ENCODE measurements at places on chromosomes 13 and 19. TPM values are rescaled to one million over a fixed set of nuclear protein-coding genes. Genes with fewer than 3 reads are reported as not detected.

Gene SMG9
- total RNA-seq, result 6.2 TPM

Gene MAP4K1
- 1.8 TPM for total RNA-seq

Gene MEDAG
- total RNA-seq, result 0.05 TPM

Gene ZNF418
- 3.1 TPM for total RNA-seq

Gene CCNE1
- 19.5 TPM for total RNA-seq

GRCh38 chr19:16850133-16850532, 20.9 kb downstream of the SIN3B start:
- H3K4me1 ChIP-seq, result no peaks in the 10 kb centered on the region
- H3K27ac ChIP-seq, result no peak overlapping the region
- DNase-seq, result no peak
- no peak overlapping the region for H3K4me3 ChIP-seq
- peaks cover 77% of the 10 kb centered on the region for H3K36me3 ChIP-seq

DNA sequence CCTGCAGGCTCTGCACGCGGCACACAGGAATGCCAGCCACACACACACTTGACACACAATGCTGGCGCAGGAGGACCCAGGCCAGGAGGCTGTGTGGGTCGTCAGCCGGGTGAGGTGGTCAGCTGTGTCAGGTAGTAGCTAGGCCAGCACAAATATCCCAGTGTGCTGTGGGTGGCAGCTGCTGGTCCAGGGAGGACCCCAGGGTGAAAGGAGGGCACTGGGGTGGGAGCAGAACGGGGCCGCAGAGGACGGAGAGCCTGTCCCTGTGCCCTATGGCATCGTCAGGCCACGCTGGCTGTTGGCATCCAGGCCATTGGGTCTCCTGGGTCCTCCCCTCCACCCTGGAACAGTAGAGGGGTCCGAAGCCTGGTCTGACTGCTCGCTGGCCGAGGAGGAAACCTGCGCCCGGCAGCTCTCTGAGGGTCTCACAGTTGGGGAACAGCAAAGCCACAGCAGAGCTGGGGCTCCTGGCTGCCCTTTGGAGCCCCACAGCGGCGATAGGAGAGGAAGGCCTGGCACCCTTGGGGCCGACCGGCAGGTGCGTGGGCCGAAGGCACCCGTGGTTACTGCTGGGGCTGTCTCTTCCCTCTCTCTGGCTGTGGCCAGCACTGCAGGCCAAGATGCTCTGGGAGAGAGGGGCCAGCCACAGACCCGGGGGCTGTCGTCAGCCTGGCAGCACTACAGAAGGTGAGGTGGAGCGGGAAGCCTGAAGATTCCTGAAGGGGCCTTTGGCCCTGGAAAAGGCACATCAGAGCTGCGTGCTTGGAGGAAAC, 27.3 kb downstream of the C13orf46 start:
- H3K27ac ChIP-seq, result no peak overlapping the region
- peaks cover 1% of the 10 kb centered on the region for H3K4me1 ChIP-seq
- no peaks in the 10 kb centered on the region for H3K27me3 ChIP-seq

- H3K27ac ChIP-seq, result no peak overlapping the region
- no peaks in the 10 kb centered on the region for H3K36me3 ChIP-seq
- DNase-seq, result no peak
- H3K4me1 ChIP-seq, result no peaks in the 10 kb centered on the region
- H3K4me3 ChIP-seq, result no peak overlapping the region
- H3K27me3 ChIP-seq, result no peaks in the 10 kb centered on the region
Measured at GRCh38 chr13:48749699-48750473, 96.2 kb downstream of the CYSLTR2 start.

DNA sequence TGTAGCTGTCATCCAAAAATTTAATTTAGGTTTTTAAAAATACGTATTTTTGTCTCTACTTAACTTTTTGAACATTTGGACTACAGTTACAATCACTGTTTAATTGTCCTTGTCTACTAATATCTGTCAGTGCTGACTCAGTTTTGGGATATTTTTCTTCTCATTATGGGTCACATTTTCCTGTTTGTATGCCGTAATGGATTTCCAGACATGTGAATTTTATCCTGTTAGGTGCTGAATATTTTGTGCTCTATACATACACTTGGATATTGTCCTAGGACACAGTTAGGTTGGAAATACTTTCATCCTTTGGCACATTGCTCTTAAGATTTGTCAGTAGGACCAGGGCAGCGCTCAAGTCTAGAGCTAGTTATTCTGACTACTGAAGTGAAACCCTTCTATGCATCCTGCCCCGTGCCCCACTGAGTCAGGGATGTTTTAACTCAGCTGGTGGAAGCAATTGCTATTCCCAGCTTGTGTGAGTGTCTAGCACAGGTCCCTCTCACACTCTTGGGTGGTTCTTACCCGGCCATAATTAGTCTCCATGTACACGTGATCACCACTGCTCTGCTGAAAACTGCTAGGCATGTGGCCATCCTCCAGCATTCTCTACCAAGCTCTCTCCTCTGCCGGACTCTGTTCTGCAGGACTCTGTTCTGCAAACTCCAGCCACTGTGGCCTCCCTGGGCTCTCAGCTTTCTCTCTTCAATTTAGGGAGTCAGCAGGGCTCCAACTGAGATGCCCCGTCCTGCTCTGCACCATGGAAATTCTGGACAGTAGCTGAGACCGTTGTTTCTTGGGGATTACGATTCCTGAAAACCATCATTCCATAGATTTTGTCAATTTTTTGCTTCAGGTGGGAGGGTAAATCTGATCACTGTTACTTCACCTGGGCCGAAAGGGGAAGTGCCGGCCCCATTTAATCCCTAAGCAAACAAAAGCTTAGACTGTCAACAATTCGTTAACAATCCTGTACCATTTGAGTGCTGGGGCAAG, 11.1 kb downstream of the PROZ start:
- H3K27ac ChIP-seq, result no peak overlapping the region
- no peak overlapping the region for H3K4me3 ChIP-seq
- no peaks in the 10 kb centered on the region for H3K4me1 ChIP-seq
- no peak for DNase-seq
- H3K27me3 ChIP-seq, result no peaks in the 10 kb centered on the region
- peaks cover 18% of the 10 kb centered on the region for H3K36me3 ChIP-seq

DNA sequence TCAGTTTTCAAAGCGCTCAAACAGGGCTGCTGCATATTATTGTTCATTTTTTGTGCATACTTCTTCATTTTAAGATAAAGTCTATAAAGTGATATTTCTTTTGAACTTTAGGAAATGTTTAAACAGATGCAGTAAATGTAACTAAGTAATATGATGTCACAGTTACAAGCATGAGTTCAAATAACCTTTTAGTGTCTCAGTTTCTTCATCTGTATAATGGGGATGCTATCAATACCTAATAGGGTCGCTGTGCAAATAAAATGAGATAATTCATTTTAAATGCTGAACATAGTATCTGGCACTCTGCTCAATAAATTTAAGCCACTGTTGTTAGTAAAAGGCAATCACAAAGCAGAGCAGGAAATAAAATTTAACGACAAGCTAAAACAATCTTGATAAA, 97.5 kb downstream of the UGGT2 start:
- H3K27ac ChIP-seq, result no peak overlapping the region
- DNase-seq, result no peak
- H3K27me3 ChIP-seq, result no peaks in the 10 kb centered on the region
- H3K4me3 ChIP-seq, result no peak overlapping the region
- no peaks in the 10 kb centered on the region for H3K36me3 ChIP-seq

GRCh38 chr13:29196409-29197074, 376.4 kb downstream of the MTUS2 start:
- no peak overlapping the region for H3K4me3 ChIP-seq
- no peaks in the 10 kb centered on the region for H3K4me1 ChIP-seq
- DNase-seq, result no peak
- no peak overlapping the region for H3K27ac ChIP-seq
- no peaks in the 10 kb centered on the region for H3K36me3 ChIP-seq

DNA sequence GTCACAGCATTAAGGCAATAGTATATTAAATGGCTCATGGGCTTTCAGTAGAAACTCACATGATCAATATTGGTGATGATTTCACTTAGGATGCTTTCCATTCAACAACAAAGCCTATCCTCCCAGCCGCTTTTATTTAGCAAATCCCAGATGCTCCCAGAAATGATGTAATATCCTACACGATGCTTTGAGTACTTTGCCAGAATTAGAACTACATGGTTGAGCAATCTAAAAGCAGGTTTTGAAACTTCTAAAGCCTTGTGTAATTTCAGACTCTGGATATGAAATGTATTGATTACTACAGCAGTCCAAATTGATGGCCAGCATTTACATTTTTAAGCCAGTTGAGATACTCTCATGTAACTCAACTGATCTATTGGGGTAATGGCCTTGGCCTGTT, 13.6 kb downstream of the DLEU7 start:
- H3K27me3 ChIP-seq, result no peaks in the 10 kb centered on the region
- no peaks in the 10 kb centered on the region for H3K36me3 ChIP-seq
- no peaks in the 10 kb centered on the region for H3K4me1 ChIP-seq
- H3K4me3 ChIP-seq, result no peak overlapping the region

- no peak overlapping the region for H3K4me3 ChIP-seq
- no peak for DNase-seq
- H3K27ac ChIP-seq, result no peak overlapping the region
- H3K4me1 ChIP-seq, result peaks cover under 1% of the 10 kb centered on the region
- H3K27me3 ChIP-seq, result peaks cover 4% of the 10 kb centered on the region
Measured at GRCh38 chr19:40553885-40554857, 22.5 kb upstream of the SHKBP1 start.

- DNase-seq, result no peak
- H3K27me3 ChIP-seq, result no peaks in the 10 kb centered on the region
- H3K4me3 ChIP-seq, result no peak overlapping the region
- H3K27ac ChIP-seq, result no peak overlapping the region
- no peaks in the 10 kb centered on the region for H3K36me3 ChIP-seq
- no peaks in the 10 kb centered on the region for H3K4me1 ChIP-seq
Measured at GRCh38 chr13:34412817-34413375, 529.2 kb upstream of the NBEA start.

GRCh38 chr13:30493658-30494381, 28.1 kb upstream of the HMGB1 start:
- no peaks in the 10 kb centered on the region for H3K27me3 ChIP-seq
- no peak overlapping the region for H3K4me3 ChIP-seq
- no peak for DNase-seq
- no peaks in the 10 kb centered on the region for H3K36me3 ChIP-seq
- H3K4me1 ChIP-seq, result peaks cover 3% of the 10 kb centered on the region
- H3K27ac ChIP-seq, result peak overlapping the region; percentile 30

DNA sequence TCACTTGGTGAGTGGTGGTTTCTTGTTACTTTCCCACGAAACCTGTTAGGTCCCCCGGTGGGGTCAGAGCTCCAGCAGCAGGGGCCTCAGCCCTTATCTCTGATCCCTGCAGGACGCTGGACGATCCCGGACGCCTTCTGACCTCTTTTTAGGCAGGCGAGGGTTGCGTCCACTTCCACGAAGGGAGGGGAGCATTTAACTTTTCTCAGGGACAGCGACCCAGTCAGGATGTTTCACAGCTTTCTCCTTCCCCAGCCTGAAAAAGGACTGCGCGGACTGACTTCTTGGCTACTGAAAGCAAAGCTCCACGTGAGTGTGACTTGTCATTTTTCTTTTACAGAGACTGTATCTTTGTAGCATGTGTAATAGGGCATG, 692 bp downstream of the ZNF234 start:
- H3K27me3 ChIP-seq, result no peaks in the 10 kb centered on the region
- H3K36me3 ChIP-seq, result peaks cover 27% of the 10 kb centered on the region
- peak; percentile 35 for DNase-seq
- H3K4me1 ChIP-seq, result peaks cover 11% of the 10 kb centered on the region
- peak overlapping the region; percentile 92 for H3K4me3 ChIP-seq

All from liver (tissue), 10 donors.